ENCODE measurements at places on chromosomes 3 and 15. TPM values are rescaled to one million over a fixed set of nuclear protein-coding genes. Genes with fewer than 3 reads are reported as not detected.

- DNase-seq = no peak
Observed at GRCh38 chr3:101833446-101833974, 15.8 kb upstream of the NFKBIZ start.

GRCh38 chr15:51283026-51283425 is 55.4 kb downstream of the CYP19A1 start:
- DNase-seq = no peak

DNA sequence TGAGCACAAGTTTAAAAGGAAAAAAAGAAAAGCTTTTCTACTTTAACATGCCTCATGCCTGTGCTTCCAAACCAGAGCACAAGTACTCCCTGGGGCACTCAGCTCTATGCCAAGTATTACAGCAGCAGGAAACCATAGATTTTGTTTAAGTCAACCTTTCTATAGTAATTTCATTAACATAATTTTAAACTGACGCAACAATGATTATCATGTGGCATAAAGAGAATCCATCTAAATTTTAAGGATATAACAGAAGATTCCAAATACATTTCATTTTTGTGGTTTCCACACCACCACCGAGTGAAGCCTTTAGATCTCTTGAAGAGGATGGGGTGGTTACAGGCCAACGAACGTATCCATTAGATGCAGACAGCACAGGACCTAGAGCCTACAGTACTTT is 112.1 kb downstream of the TNIK start:
- no peak for DNase-seq

DNA sequence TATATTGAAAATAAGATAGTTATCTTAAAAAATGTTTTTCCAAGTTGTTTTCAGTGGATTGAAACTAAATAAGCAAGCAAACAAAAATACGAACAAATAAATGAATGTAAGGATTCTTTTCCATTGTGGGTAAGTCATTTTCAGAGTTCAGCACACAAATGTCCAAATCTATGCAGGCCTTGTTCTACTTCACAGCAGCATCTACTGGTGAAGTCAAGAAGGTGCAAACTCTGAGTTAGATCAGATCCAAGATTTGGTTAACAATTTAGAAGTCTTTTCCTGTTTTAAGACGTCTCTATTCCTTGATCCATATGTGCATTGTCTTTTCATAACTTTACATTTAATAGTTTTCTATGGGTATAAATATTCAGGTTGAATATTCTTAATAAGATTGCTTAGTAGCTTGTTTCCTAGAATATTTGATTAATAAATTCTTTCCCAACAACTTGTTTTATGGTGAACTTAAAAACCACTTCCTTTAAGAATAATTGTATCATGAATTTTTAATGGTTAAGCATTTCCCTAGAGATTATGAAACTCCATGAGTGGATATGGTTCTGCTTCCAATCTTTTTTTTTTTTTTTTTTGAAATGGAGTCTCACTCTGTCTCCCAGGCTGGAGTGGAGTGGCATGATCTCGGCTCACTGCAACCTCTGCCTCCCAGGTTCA is 10.5 kb downstream of the PTX3 start:
- peak; percentile 78 for DNase-seq

DNA sequence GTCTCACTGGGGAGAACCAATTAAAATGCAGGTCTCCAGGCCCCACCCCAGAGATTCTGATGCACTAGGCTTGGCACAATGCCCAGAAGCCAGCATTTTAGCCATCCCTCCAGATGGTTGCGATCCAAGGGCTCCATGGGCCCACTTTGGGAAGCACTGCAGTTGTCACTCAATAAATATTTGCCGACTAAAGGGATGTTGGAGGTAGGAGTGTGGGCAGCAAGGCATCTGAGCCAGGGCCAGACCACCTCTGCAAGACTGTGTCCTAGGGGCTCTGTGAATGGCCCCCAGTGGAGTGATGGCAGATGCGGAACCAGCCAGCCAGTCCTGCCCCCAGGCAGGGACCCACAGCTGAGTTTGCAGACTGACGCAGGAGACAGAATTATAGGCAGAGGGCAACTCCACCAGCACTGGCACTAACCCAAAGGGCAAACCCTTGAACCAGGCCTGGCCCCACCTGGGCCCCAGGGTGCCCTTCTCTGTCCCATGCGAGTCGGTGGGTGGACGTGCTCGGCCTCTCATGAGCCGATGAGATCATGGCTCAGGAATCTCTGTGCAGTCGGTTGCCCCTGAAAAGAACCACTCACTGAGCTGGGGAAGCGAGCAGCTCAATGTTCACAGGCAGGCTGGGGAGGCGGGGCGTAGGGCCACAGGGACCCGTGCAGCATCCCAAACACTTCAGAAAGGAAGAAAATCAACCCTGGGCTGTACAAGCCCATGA is 49.7 kb downstream of the SEMA5B start:
- peak; percentile 40 for DNase-seq

DNA sequence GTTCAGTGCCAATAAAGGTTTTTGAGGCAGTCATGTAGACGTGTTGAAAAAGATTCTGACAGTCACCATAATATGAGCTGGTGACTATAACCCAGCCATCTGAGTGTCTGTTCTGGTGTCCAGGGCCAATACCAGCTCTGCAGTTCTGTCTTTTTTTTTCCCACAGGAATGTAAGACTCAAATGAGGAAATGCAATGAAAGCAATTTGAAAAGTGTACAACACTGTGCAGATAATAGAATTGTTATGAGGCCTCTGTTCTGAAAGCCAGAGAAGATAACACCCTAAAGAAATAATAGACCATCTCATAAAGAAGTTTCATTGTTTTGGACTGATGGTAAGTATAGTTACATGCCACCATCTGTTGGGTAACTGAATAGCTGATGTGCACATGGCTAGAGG is 57.1 kb downstream of the CLDN1 start:
- DNase-seq = no peak

Gene TMEM40
- not detected for total RNA-seq

Gene PIERCE2
- total RNA-seq = 0.54 TPM

Gene ALG3
- total RNA-seq = 66.1 TPM

Gene EIF4A2
- total RNA-seq = 426 TPM

Gene IL5RA
- not detected for total RNA-seq

Gene GPR87
- not detected for total RNA-seq
